ENCODE measurements at places on chromosomes 5 and 9. TPM values are rescaled to one million over a fixed set of nuclear protein-coding genes. Genes with fewer than 3 reads are reported as not detected.

GRCh38 chr5:10678244-10678643, 82.8 kb downstream of the DAP start:
- no peak for DNase-seq

GRCh38 chr9:74920944-74921626, 31.6 kb downstream of the C9orf40 start:
- no peak for DNase-seq

Gene SPATA31E1
- total RNA-seq = not detected

GRCh38 chr5:2890011-2890410, 138.5 kb upstream of the IRX2 start:
- no peak for DNase-seq

Gene PLPPR1
- not detected for total RNA-seq

- DNase-seq = no peak
Observed at GRCh38 chr5:140265845-140266244, 37.1 kb downstream of the PFDN1 start.

Gene CLIC3
- 13.5 TPM for total RNA-seq

Gene LECT2
- total RNA-seq = not detected

DNA sequence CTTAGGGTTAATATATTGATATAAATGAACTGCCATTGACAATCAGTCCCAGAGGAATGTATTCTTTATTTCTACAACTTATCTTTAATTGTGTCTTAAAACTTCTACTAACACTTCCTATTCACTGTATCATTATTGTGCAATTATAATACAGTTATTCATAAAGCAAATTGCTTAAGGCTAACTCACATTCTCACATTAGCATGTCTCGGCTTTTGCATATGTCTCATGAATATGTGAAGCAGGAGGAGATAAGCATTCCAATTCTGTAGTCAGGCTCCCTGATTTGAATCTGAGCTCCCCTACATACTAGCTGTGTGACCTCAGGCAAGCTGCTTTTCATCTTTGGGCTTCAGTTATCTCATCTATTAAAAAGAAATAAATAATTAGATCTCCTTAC, 45.4 kb downstream of the PLGRKT start:
- no peak for DNase-seq

- DNase-seq = no peak
Observed at GRCh38 chr5:1404062-1404461, 41.2 kb downstream of the SLC6A3 start.

DNA sequence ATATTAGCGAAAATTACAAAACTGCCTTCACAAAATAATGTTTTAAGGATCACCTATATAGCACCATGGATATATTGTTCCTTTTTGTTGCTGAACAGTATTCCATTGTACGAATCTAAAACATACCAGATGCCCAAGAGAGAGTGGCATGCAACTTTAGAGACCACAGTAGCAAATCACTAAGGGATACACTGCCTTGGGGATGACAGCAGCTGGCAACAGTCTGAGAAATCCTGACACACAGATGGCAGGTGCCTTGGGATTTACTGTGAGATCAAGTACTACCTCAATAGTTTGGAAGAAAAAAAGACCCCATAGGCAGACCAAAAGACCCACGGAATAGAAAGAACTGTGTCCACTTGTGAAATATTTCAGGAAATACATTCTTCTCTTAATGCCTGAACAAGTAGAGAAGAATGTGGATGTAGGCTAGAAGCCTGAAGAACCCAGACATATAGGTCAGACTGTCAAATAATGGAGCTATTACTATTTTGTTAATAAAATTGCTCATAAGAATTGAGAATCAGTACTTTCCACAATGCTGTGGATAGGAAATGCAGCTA, 53.4 kb downstream of the PLPP1 start:
- DNase-seq = no peak

DNA sequence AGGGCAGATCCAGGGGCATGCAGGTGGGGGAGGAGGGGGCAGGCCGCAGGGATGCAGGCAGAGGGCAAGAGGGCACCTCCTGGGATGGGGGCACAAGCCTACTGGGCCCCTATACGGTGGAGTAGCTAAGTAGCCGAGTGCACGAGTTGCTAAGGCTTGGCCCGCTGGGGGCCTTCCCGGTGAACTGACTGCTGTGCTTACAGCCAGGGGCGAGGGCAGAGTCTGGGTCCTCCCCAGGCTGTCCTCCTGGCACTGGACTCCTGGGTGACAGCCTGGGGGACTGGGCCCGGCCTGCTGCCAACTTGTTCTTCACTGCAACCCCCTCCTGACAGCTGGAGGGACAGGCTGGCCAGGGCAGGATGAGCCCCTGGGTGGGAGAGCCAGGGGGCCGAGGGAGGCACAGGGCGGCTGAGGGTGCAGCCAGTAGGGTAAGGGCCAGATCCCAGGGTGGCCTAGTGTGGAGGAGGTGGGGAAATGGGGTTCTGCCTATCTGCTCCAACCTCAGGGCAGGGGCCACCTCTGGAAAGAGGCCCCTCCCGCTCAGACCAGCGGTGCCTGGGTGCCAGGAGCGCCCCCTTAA, 1.7 kb upstream of the EGFL7 start:
- no peak for DNase-seq

Gene SLC46A2
- not detected for total RNA-seq

- DNase-seq = no peak
Observed at GRCh38 chr5:56060276-56061110, 65.7 kb upstream of the IL6ST start.

Data from naive thymus-derived CD8-positive, alpha-beta T cell (primary cell).